ENCODE measurements at places on chromosomes 16 and 17.
A peak's percentile ranks its signal among the peaks of the same experiment; 100 is the strongest.

DNA sequence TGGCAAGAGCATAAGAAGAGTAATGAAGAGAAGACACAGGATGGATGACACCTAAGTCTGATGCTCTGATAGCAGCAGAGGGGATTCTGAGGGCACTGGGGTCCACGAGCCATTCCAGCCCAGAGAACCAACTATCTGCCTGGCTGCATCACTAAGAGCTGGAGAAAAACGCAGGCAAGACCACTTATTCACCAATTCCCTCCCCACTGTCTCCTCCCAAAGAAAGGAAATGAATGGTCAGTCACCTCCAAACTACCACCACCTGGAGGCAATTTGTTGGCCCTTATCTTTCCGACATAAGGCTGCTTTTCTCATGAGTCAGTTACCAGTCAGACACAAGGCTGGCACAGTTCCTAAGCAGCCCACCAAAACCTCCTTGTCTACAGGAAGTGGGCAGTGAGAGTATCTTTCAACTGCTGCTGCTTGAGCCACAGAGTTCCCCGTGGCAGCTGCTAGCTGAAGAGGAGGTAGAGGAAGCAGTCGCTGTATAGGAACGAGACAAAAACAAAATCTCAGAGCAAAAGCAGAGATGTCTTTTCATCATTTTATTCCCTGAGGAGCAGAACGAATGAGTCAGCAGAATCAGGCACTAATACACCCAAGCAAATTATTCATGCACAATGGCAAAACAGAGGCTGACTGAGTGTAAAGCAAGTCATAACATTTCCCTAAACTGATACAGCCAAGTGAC is 111.1 kb downstream of the SMG6 start:
- no peak for DNase-seq

- DNase-seq = peak; percentile 63
Measured at GRCh38 chr17:46943501-46944393, 20.8 kb downstream of the GOSR2 start.

DNA sequence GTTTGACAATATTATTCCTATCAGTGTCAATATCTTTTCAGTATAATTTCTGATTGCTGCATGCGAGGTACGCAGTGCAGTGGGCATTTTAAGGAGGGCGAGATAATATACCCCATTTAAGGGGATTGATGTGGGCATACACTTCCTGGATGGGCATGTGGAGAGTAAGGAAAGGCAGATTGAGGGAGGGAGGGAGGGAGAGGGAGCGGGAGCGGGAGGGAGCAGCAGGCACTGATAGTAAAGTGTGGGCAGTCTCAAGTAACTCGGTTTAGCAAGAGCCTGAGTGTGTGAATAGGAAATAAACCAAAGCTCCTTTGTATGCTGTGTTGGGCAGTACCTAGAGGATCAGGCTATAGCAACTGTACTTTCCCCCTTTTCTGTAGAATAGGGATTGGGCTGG is 5.1 kb downstream of the BPTF start:
- no peak for DNase-seq

GRCh38 chr17:75008373-75008772 is 4.1 kb upstream of the MRPL58 start:
- no peak for DNase-seq

- no peak for DNase-seq
Measured at GRCh38 chr16:22424161-22424937, 49.9 kb upstream of the CDR2 start.

- no peak for DNase-seq
Measured at GRCh38 chr16:55778757-55779156, 54.1 kb downstream of the CES1 start.

- DNase-seq = no peak
Measured at GRCh38 chr17:42132941-42133340, 10.3 kb downstream of the HSPB9 start.

DNA sequence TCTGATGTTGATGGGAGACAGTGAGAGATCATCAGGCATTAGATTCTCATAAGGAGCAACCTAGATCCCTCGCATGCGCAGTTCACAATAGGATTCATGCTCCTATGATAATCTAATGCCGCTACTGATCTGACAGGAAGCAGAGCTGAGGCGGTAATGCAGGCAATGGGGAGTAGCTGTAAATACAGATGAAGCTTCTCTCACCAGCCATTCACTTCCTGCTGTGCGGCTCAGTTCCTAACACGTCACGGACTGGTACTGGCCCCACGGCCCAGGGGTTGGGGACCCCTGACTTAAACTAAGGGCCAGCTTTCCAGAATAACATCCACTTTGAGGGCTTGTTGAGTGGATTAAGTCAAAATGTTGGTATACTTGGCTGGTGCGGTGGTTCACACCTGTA is 2.6 kb upstream of the TMEM219 start:
- no peak for DNase-seq

- DNase-seq = peak; percentile 71
Measured at GRCh38 chr17:38674014-38674748, 576 bp downstream of the EPOP start.

- no peak for DNase-seq
Measured at GRCh38 chr16:79404571-79404970, 196.0 kb downstream of the MAF start.

DNA sequence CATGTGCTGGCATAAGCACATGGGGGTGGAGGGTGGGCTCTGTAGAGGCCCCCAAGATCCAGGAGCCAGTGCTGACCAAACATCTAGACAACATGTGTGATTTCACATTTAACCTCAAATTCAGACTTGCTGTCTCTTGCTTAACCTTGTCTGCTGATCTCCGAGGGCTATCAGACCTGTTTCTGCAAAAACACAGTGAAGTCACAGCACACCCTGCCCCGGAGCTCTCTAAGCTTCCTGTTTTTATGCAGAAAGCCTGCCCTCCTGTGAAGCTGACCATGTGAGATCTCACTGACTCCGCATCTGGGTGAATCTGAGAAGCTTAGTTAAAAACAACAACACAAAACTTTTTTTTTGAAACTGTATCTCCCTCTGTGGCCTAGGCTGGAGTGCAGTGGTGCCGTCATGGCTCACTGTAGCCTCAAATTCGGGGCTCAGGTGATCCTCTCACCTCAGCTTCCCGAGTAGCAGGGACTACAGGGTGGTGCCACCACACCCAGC is 6.6 kb upstream of the DPEP2 start:
- DNase-seq = peak; percentile 5

- no peak for DNase-seq
Measured at GRCh38 chr16:17572145-17572544, 101.4 kb upstream of the XYLT1 start.

DNA sequence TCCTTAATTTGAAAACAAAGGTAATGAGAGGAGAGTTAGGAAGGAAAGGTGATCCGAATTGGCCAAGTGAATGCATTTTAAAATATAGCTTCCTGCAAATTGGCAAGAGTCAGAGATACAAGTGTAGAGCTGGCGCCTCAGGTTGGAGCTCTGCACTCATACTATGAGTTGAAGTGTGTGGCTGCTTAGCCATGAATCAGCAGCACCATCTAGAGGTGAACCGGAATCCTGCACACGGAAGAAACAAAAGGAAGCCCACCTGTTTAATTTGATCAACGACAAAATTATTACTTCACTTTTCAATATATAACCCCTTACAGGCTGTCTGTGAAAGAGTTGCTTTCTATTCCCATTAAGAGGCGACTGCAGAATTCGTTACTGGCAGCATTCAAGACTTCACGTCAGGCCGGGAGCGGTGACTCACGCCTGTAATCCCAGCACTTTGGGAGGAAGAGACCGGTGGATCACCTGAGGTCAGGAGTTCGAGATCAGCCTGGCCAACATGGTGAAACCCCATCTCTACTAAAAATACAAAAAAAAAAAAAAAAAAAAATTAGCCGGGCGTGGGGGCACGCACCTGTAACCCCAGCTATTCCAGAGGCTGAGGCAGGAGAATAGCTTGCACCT is 1253.7 kb upstream of the CDH8 start:
- peak; percentile 84 for DNase-seq

- DNase-seq = peak; percentile 86
Measured at GRCh38 chr17:77420804-77421629, 280.2 kb downstream of the SEC14L1 start.

- DNase-seq = no peak
Measured at GRCh38 chr16:53166099-53166498, 111.3 kb downstream of the CHD9 start.

- no peak for DNase-seq
Measured at GRCh38 chr16:67943619-67944504, at the start of gene LCAT. TSS of gene LCAT (minus strand) at chr16:67944120. CDS start at chr16:67944101, 19 bp downstream.

DNA sequence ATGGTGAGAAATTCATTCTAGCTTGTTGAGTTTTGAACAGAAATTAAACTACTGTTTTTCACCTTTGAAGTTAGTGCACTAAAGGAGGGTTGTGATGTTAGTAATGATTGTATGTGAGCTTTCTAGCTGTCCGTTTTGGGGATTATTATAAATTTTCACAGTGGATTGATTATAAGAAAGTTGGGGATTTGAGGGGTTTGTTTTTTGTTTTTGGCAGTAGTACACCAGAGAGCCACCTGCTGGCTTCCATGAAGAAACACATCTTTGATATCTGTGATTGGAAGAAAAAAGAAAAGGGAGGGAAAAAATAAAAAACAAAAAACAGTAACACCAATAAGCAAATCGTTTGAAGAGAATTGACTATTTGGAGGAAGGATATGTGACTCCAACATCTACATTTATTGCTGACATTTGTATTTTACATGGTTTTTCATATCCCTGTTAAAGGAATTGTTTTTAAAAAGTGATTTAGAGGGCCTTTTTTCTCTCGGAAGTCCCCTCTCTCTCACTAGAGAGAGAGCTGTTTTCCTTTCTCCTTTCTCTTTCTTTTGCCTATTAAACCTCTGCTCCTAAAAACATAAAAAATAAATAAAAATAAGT is 1469.5 kb upstream of the GOT2 start:
- peak; percentile 41 for DNase-seq

DNA sequence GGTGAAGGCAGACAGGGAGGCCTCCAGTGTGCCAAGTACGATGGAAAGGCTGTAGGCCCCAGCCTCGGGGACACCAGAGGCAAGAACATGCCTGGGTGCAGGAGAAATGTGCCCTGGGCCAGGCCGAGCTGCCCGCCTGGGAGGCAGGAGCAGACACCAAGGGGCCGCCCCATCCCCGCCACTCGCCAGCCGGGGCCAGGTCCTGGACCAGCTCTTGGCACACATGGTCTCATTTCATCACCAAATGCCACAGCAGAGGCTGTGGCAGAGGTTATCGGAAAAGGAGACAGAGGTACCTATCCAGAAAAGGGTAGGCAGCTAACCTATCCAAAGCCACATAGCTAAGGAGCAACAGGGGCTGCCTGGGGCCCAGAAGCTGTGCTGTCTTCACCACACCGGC is 31.3 kb downstream of the PEMT start:
- no peak for DNase-seq

DNA sequence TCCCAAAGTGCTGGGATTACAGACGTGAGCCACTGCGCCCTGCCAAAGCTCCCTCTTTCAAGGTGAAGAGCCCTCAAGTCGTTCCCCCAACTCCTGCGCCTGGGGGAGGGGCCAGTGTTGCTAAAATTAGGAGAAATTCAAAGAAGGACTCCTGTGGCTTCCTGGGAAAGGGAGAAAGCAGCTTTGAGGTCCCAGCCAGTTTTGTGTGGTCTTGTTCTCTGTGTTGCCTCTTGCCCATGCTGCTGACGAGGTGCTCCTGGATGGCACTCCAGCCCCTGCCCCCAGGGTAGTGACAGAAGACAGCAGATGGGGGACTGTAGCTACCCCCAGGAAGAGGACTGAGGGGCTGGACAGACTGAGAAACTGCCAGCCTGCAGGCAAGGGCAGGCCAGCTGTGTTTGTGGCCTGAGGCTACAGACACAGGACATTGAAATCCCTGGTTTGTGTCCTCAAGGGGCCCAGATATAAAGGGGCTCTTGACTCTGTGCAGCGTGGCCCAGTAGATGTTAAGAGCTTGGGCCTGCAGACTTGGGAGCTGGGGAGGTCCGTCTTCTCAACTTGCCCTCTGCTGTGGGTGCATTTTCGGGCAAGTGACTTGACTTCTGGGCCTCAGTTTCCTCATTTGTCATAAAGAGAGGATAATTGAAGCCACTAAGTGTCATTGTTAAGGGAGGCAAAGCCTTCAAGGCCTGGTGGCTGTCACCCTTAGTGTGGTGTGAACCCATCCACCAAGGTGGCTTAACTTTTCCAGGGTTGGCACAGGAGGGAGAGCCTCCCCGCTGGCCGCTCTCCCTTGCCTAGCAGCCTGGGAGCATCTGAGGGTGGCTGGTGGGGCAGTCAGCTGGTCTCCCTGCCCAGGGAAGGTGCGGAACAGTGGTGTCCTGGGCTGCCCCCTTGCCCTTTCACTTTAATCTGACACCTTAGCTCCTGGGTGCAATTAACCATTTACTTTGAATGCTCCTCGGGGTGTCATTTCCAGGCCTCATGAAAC is 4.1 kb downstream of the UBALD2 start:
- DNase-seq = peak; percentile 18

DNA sequence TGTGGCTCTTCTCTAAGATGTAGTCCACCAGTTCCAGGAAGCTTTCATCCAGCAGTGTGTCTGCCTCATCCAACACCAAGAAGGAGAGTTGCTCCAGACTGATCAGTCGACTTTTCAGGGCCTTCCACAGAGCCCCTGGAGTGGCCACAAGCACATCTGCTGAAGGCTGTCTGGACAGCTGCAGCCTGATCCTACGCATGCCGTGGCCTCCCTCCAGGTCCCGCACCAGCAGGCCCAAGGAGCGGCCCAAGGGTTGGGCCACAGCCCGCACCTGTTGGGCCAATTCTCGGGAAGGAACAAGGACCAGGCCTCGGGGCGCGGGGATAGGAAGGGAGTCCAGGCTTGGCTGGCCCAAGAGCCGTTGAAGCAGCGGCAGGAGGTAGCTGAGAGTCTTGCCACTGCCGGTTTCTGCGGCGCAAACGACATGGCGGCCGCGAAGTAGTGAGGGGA is 729 bp downstream of the DDX28 start:
- no peak for DNase-seq

DNA sequence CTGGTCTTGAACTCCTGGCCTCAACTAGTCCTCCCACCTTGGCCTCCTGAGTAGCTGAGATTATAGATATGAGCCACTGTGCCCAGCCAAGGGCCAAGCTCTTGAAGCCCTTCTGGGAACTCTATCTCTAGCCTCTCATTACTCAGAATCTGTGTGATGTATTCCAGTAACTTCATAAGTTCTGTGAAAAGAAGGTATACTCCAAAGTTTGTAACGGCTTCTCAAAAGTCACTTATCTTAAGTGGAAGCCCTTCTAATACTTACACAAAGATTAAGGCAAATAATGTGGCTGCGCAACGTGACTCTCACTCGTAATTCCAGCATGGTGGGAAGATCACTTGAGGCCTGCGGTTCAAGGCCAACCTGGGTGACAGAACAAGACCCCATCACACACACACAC is 19.1 kb upstream of the ATP6V0C start:
- DNase-seq = no peak

DNA sequence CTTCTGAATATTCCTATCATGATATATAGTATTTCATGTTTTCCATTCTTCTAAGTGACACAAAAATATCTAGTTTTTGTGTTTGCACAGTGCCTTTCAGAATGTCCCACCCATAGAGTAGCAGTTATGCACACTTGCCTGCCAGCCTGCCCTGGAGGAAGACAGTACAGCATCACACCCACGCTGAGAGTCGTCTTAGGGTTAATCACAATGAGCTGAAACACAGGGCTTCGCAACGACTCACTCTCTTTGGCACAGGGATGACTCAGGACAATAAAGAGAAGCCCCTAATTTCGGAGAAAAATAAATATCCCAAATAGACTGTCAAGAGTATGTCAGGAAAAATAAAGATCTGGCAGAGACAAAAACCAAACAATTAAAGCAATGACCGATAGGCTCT is 11.6 kb upstream of the NDUFAB1 start:
- DNase-seq = no peak
